Activated B cell treated with CpG ODN at 0.5 μM for 24 hours (primary cell): ENCODE measurements at places on chromosomes 13 and 19. TPM values are rescaled to one million over a fixed set of nuclear protein-coding genes. Genes with fewer than 3 reads are reported as not detected.
A peak's percentile ranks its signal among the peaks of the same experiment; 100 is the strongest.

- DNase-seq, result no peak
Observed at GRCh38 chr19:51729781-51730180, 6.0 kb upstream of the HAS1 start.

- no peak for DNase-seq
Observed at GRCh38 chr19:34193439-34193838, 21.1 kb downstream of the LSM14A start.

GRCh38 chr13:27481766-27482165 lies 31.4 kb upstream of the MTIF3 start:
- DNase-seq, result no peak

GRCh38 chr13:46396341-46396740 lies 9.3 kb upstream of the RUBCNL start:
- DNase-seq, result no peak

- DNase-seq, result peak; percentile 23
Observed at GRCh38 chr13:21675095-21675991, 4.5 kb downstream of the FGF9 start.

GRCh38 chr13:25920277-25920676 lies 131.5 kb downstream of the SHISA2 start:
- DNase-seq, result no peak

- no peak for DNase-seq
Observed at GRCh38 chr13:104086210-104086609, 1020.0 kb upstream of the SLC10A2 start.

DNA sequence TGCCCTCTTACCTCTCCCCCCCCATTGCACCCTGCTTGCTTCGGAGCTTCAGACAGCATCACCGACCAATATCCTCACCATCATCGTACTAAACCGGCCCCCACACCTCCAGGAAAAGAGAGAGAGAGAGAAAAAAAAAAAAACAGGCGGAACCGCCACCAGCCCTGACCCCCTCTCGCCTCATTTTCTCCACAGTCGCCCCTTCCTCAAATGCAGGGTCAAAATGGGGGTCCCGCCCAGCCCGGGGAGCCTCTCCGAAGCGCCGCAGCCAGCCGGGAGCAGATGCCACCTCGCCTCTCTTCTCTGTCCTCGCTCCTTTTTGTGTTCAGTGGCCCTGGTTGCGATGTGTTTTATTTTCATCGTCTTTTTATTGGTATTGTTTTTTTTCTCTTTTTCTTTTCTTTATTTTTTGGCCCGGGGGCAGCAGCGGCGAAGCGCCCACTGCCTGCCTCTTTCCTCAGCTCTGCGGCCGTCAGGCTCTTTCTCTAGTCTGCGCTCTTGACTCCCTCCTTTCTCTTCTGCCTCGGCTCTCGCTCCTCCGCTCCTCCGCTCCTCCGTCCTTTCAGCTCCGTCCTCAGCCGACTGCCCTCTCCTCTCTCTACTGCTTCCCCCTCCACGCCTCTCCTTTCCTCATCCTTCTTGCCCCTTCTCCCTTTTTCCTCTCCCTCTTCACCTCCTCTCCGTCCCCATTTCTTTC lies 41.4 kb downstream of the DEDD2 start:
- DNase-seq, result no peak

DNA sequence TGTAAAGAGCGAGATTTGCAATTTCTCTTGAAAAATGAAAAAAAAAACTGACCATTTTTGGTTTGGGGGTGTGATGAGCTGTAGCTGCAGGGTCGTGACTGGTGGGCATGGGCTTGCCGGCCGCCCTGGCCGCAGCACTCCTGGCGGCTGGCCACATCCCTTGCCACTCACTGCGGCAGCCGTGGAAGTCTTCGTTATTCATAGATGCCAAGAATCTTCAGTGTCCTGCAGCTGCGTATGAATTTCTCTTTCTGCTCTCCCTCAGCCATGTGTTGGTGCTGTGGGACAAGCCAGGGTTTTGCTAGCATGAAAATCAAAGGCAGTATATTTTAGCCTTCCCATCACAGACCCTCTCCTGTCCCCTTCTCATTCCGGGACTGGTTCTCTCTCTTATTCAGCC lies 151.7 kb upstream of the TSHZ3 start:
- DNase-seq, result no peak

DNA sequence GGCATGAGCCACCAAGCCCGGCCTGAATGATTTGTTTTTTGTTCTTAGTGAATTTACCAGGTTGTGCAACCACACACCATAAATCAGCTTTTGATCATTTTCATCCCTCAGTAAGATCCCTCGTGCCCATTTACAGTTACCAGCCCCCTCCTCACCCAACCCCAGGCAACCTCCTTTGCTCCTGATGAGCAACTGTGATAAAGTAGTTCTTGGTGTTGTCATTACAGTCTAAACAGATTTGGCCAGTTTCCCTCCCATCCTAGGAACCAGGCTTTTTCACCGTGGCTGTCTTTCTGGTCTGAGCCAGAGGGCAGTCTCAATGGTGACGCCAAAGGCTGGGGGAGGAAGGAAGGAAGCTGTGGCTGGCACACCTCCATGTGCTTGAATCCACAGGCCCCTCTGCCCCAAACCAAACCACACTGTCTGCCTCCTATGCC lies 61.2 kb upstream of the WDFY2 start:
- DNase-seq, result no peak

GRCh38 chr13:66128692-66129269 lies 1101.4 kb downstream of the PCDH9 start:
- no peak for DNase-seq

- DNase-seq, result no peak
Observed at GRCh38 chr13:72643311-72643989, 84.0 kb downstream of the MZT1 start.

DNA sequence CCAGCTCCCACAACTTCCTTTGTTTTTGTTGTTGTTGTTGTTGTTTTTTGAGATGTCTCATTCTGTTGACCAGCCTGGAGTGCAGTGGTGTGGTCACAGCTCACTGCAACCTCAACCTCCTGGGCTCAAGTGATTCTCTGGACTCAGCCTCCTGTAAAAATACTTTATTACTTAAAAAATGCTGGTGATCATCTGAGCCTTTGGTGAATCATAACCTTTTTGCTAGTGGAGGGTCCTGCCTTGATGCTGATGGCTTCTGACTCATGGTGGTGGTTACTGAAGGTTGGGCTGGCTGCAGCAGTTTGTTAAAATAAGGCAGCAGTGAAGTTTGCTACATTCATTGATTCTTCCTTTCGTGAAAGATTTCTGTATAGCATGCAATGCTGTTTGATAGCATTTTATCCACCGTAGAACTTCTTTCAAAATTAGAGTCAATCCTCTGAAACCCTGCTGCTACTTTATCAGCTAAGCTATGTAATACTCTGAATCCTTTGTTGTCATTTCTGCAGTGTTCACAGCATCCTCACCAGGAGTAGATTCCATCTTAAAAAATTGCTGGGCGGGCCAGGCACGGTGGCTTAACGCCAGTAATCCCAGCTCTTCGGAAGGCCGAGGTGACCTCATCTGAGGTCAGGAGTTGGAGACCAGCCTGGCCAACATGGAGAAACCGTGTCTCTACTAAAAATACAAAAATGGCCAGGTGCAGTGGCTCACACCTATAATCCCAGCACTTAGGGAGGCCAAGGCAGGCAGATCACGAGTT lies 18.0 kb downstream of the ARHGAP35 start:
- DNase-seq, result no peak

DNA sequence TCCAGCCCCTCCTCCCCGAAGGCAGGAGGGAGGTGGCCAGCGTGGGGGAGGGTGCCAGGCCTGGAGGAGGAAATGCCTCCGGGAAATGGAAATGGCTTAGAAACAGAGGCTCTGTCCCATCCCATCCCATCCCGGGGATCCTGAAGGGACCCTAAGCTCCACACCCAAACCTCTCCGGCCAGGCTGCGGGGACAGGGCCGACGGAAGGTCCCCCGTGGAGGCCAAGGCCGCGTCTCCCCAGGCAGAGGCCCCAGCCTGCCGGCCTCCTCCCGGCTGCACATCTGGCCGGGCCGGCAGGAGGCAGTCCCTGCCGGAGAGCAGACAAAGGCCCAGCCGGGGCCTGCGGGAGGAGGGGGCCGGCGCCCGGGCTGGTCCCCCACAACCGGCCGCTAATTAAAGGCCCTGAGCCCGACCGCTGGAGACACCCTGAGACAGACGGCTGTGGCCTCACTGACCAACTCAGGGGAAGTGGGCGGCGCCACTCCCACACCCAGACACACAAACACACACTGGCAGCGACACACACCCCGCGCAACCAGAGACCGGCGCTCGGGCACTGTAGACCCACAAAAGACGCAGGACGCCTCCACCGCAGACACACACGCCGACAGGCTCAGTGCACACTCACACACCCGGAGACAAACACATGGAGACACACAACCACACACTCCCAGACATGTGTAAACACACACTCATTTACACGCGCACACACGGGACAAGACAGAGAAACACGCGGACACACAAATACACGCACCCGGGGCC lies 1.1 kb downstream of the ADAMTS10 start:
- no peak for DNase-seq

- DNase-seq, result no peak
Observed at GRCh38 chr13:73880365-73880764, 253.8 kb downstream of the KLF12 start.

DNA sequence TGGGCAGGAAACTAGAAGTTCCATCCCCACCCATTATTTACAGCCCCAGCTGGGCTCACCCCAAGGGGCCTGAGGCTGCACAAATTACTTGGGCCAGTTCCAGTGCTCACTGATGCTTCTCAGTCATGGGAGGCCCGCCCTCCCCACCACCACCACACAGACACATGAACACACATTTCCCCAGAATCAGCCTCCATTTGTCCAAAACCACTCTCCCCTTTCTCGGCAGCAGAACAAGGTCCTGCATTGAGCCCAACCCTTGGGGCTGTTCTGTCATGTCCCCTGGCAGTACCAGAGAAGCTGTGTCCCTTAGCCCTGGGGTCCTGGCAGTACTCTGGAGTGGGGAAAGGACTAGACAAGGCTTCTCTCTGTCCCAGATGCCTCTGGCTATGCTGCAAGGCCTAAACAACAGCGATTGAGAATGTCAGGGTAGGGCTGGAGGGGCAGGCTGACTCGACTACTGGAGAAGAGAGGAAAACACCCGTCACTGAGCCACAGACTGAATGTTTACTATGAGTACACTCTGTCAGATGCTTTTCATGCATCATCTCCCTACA lies 21.8 kb downstream of the SAMD4B start:
- no peak for DNase-seq

DNA sequence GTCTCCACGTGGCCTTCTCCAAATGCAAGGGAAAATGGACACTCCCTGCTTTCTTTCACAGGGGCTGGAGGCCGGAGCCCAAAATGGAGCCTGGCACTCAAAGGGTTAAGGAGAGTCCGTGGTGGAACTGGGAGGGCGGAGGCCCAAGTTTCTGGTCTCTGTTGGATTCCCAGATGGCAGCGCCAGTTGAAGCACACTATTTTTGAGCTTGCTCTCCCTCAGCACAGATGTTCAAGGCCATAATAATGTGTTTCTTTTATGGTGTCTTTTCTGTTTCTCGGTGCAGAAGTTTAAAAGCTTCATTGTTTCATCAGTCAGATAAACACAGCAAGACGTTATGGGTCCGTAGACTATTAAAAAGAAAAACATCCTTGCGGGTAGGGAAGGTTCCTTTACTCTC lies 67.6 kb downstream of the TNFRSF19 start:
- no peak for DNase-seq

- DNase-seq, result no peak
Observed at GRCh38 chr19:45171211-45171623, 6.8 kb downstream of the TRAPPC6A start.

- no peak for DNase-seq
Observed at GRCh38 chr19:41217741-41218140, 1.3 kb upstream of the AXL start.

- no peak for DNase-seq
Observed at GRCh38 chr19:43518051-43518450, 8.9 kb downstream of the ETHE1 start.

- DNase-seq, result peak; percentile 59
Observed at GRCh38 chr19:16366433-16367260, 42.0 kb downstream of the KLF2 start.

DNA sequence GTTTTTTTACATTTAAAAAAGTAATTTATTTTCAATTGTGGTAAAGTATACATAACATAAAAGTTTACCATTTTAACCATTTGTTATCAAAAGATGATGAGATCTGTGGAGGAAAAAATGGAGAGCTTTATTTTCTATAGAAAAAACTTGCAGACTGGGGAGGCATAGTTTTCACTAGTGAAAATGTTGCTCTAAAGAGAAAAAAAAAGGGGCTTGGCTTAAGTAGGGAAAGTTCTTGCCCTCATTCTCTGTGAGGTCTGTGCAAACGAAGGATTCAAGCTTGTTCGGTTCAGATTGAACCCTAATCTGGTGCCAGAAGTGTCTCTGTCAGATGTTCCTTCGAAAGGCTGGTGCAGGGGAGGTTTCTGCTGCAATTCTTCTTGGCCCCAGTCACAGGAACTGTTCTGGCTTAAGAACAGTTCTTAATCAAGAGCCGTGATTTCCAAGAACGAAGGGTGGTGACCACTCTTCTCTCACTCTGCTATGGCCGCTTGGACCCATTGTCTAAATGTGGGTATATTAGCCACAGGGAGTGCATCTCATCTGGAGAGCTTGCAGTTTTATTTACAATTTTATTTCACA lies 42.1 kb downstream of the PCCA start:
- no peak for DNase-seq

- no peak for DNase-seq
Observed at GRCh38 chr13:33932769-33933406, 114.9 kb downstream of the RFC3 start.

DNA sequence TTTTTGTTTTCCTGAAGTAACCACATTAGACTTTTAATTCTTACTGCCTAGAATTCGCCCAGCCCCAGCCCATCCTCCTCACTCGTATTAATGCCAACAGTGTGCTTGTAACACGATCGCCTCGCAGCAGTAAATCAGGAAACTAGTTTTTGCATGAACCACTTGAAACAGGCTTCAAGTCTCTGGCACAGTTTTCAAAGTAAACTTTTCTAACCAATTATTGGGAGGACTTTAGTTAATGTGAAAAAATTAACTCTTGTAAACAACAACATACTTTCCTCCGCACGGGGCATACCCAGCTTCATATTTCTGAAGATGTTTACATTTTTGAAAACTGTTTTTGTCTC lies 39.2 kb downstream of the TNFRSF19 start:
- no peak for DNase-seq

- peak; percentile 50 for DNase-seq
Observed at GRCh38 chr19:6021878-6022569, 44.1 kb upstream of the RANBP3 start.

KLK12 gene
- total RNA-seq, result not detected in 2 replicates

PRSS57 gene
- total RNA-seq, result not detected in 2 replicates

PABPC3 gene
- total RNA-seq, result 0.35 and 0.46 TPM in 2 replicates

ADGRE2 gene
- total RNA-seq, result 0.91 and 0.93 TPM in 2 replicates

EPSTI1 gene
- 30.6 and 32.8 TPM in 2 replicates for total RNA-seq

ZNF285 gene
- 4.5 TPM in 2 replicates for total RNA-seq

PSG1 gene
- not detected in 2 replicates for total RNA-seq

SACS gene
- 27.2 and 29.3 TPM in 2 replicates for total RNA-seq

PSG7 gene
- total RNA-seq, result not detected in 2 replicates

APOC4 gene
- total RNA-seq, result not detected in 2 replicates

ZNF586 gene
- 29.4 and 33.7 TPM in 2 replicates for total RNA-seq

ZNF724 gene
- total RNA-seq, result 4.5 and 8.0 TPM in 2 replicates

CARS2 gene
- 90.1 and 115 TPM in 2 replicates for total RNA-seq

FFAR1 gene
- total RNA-seq, result 5.1 and 6.0 TPM in 2 replicates

JSRP1 gene
- total RNA-seq, result 0.31 and 0.54 TPM in 2 replicates

POLD1 gene
- total RNA-seq, result 58.8 and 65.5 TPM in 2 replicates

DDA1 gene
- total RNA-seq, result 31.1 and 31.7 TPM in 2 replicates
